ENCODE measurements at places on chromosomes 4 and X.

- no peak for DNase-seq
Measured at GRCh38 chr4:88771883-88772450, 74.3 kb upstream of the NAP1L5 start.

DNA sequence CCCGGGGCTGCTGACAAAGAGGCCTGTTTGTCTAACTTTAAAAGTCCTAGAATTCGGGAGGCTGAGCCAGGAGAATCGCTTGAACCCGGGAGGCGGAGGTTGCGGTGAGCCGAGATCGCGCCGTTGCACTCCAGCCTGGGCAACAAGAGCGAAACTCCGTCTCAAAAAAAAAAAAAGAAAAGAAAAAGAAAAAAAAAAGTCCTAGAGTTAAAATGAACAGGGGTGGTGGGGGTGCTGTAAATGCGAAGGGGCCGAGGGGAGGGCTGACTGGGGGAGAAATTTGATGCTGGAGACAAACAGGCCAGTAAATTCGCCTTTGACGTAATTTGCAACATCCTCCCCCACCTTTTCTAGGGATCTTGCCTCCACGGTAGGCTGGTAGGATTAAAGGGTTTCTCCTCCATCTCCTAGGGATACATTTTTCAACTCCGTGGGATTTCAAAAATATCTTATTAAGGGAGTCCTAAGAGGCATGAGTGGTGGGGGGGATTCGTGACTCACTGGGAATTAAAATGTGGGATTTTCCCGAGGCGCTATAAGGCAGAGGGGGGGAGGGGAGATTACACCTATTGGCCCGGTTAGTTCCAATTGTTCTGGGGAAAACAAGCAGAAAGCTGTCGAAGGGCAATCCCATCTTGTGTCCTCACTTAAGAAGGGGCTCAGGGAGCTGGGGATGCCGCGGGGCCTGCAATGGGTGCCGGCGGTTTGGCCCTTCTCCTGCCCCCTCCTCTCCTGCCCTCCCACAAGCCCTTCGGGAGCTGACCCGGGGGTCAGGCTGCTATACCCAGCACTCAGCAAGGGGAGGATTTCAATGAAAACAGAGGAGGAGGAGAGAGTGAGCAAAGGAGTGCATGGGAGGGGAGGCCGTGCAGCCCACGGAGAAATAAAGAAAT, 3.0 kb upstream of the BCOR start:
- no peak for DNase-seq

- DNase-seq, result no peak
Measured at GRCh38 chr4:156764846-156765245, 206.8 kb downstream of the PDGFC start.

DNA sequence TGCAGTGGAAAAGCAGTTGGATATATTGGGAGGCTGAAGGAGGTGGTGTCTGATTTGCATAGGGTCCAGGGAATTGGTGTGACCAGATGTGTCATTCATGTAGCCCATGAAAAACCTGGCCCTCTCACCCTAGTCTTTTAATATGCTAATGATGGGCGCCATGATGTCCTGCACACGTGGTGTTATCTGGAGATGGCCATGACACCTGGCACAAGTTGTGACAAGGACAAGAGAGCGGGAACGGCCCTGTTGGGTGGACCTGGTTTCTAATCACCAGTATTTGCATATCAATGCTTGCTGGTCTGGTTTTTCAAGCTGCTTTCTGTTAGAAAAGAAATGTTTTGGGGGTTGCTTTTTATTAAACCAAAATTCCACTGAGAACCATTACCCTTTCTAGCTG, 87.4 kb downstream of the ZXDA start:
- DNase-seq, result no peak

GRCh38 chrX:110678591-110678990, 117.0 kb downstream of the CHRDL1 start:
- DNase-seq, result no peak

GRCh38 chrX:146451136-146451535, 358.4 kb upstream of the CXorf51B start:
- no peak for DNase-seq

- no peak for DNase-seq
Measured at GRCh38 chr4:75653845-75654503, 19.2 kb downstream of the G3BP2 start.

GRCh38 chr4:185567381-185568376, 32.4 kb upstream of the PDLIM3 start:
- DNase-seq, result no peak

GRCh38 chrX:110006821-110007375, 4.0 kb downstream of the TMEM164 start:
- DNase-seq, result no peak

DNA sequence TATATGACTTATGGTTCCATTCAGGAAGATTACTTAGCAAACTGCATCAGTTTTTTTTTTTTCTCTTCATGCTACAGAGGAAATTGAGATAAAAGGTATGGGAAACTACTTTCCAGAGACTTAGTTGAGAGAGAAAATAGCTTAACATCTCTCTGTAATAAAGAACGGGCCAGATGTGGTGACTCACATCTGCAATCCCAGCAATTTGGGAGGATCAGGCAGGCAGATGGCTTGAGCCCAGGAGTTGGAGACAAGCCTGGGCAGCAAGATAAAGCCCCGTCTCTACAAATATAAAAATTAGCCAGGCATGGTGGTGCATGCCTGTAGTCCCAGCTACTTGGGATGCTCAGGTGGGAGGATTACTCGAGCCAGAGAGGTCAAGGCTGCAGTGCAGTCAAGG, 271.2 kb upstream of the TENM3 start:
- no peak for DNase-seq

DNA sequence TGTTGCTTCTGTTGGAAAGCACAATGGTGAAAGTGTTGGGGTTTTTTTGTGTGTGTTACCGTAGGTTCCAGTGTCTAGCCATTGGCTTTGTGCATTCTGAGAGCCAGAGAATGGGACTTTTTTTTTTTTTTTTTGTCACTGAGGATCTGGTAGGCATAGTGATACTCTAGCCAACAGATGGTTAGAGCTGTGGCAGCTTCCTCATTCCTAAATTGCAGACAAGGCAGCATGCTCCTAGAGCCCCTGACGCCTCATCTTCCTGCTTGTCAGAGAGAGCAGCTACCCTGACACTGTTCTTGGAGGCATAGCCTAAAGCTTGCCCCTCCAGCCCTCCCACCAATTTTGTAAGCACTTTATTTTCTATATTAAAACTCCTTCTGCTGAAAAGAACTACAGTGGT, 27.0 kb downstream of the ARHGEF9 start:
- DNase-seq, result no peak

Measured in CD4-positive, alpha-beta T cell treated with Interleukin-4 for 4 hours (primary cell).